ENCODE measurements at places on chromosomes 4 and X. TPM values are rescaled to one million over a fixed set of nuclear protein-coding genes. Genes with fewer than 3 reads are reported as not detected.

The POF1B gene
- 3.1 TPM for total RNA-seq

The MAGEB4 gene
- total RNA-seq, result not detected

The MAGEA1 gene
- not detected for total RNA-seq

The TRIM60 gene
- total RNA-seq, result not detected

The SCD5 gene
- total RNA-seq, result 173 TPM

The GAGE12J gene
- total RNA-seq, result not detected

The LGI2 gene
- not detected for total RNA-seq

The FUNDC1 gene
- total RNA-seq, result 11.2 TPM

The MAGEA12 gene
- total RNA-seq, result not detected

The SORBS2 gene
- 0.79 TPM for total RNA-seq

The GATA1 gene
- total RNA-seq, result not detected

The KIT gene
- 2.0 TPM for total RNA-seq

The TRO gene
- total RNA-seq, result 37.3 TPM

The IL13RA1 gene
- total RNA-seq, result 23.5 TPM

The PRKX gene
- total RNA-seq, result 7.9 TPM
